ENCODE measurements at places on chromosomes 1 and 21.

DNA sequence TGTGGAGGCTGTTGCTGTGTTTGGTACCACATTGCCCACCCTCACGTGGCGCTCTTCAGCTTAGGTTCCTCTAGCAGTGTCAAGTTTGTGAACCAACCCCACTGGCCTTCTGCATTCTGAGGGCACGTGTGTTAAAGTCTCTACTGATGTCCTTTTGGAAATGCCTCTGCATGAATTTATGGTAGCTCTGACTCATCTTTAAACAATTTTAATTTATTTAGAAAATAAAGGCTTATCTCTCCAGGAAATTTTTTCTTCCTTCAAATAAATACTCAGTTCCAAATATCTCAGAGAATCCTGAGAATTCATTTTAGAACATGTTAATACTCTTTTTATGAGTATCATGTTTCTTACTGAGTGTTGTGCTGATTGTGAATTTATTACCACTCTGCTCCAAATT lies 5.5 kb downstream of the CD1D start:
- DNase-seq = no peak

- no peak for DNase-seq
These were observed 101.8 kb upstream of the LPGAT1 start for GRCh38 chr1:211932231-211932932.

DNA sequence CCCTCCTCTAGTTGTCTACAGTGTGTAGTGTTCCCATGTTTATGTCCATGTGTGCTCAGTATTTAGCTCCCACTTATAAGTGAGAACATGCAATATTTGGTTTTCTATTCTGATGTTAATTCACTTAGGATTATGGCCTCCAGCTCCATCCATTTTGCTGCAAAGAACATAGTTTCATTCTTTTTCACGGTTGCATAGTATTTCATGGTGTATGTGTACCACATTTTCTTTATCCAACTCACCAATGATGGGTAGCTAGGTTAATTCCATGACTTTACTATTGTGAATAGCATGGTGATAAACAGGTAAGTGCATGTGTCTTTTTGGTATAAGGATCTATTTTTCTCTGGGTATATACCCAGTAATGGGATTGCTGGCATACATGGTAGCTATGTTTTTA lies 67.0 kb downstream of the TBX19 start:
- no peak for DNase-seq

DNA sequence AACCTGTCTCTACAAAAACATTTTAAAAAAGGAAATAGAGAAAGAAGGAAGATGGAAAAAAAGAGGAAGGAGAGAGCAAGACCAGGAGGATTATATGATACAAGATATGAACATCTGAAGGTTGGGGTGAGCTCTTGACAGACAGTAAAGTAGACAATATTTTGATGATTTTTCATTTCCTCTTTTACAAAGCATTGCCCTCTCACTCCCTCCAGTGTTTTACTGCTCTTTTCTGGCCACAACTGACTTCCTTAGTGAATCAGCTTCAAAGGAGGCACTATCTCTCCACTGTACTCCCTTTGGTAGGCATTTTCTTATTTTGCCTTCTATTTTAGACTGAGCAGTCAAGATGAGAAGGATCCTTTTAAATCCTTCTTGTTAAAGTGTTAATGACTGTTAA lies 296.7 kb downstream of the KCTD3 start:
- DNase-seq = no peak

GRCh38 chr1:203693721-203694120 lies 67.1 kb downstream of the ATP2B4 start:
- no peak for DNase-seq

GRCh38 chr1:240572328-240572727 lies 39.6 kb downstream of the GREM2 start:
- DNase-seq = no peak

- no peak for DNase-seq
These were observed 9.2 kb downstream of the SFT2D2 start for GRCh38 chr1:168234846-168235547.

DNA sequence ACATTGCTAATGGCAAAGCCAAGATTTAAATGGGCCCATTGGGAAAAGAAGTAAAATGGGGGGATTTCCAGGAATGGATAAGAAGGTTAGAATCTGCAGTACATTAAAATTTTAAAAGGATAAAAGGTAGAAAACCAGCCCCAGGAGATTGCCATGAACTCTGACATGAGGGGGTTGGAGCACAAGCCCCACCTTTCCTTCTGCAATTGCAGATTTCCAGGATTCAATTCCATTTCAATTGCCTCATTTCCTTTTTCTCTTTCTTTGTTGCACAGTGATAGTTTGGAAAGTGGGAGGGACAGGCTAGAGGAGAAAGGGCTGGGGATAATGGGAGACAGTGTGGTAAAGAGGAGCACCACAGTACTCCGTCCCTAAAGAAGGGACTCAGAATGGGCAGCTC lies 238.5 kb upstream of the RAB4A start:
- no peak for DNase-seq

GRCh38 chr1:174265282-174265681 lies 106.0 kb downstream of the RABGAP1L start:
- DNase-seq = no peak

DNA sequence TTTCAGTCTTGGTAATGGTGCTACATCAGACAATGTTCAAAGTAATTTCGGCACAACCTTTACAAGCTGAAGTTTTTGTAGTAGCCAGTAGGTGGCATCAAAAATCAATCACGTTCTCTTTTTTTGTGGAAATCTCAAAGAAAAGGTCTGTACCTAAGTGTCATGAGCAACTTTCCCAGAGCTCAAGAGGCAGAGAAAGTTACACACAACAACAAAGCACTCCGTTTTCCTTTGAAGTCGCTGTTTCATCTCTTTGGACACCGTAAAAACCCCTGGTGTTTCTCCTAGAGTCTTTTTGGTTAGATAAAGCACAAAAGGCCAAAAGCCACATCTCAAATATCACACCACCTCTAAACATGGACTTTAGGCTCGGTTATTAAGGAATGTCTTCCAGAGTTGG lies 131.6 kb downstream of the LHX8 start:
- DNase-seq = no peak

DNA sequence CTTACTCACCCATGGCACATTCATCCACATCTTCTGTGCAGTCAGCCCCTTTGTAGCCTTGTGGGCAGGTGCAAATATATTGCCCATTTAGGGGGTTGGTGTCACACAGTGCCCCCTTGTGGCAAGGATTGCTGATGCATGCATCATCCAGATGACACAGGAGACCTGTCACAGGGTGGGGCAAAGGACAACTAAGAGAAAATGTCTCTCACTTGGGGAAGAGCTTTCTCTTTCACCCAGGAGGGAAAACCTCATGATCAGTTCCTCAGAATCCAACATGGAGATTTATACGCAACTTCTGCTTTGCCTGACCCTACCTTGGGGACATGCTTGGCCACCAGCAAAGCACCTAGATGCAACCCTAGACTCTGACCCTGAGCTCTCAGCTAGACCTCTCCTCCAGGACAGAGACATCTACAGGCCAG lies 71.8 kb upstream of the ADAM30 start:
- peak; percentile 75 for DNase-seq

- no peak for DNase-seq
These were observed 324.6 kb downstream of the CAMTA1 start for GRCh38 chr1:7109901-7110300.

GRCh38 chr21:15688809-15689208 lies 41.0 kb upstream of the USP25 start:
- no peak for DNase-seq

- DNase-seq = no peak
These were observed 87.8 kb downstream of the DNM3 start for GRCh38 chr1:171929121-171929520.

DNA sequence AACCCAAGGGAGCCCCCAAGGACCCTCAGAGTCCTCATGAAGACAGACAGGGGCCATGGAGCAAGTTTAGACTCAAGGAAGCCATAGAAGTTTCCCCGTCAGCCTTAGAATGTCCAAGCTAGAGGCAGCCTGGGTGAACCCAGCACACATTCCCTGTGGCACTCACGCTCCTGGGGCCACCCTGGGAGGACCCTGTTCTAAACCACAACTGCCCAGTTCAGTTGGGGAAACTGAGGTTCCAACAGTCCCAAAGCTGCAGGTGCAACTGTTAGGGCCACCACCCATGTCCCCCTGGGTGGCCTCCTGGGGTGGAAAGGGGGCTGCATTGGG lies 9.3 kb downstream of the WNT3A start:
- no peak for DNase-seq

DNA sequence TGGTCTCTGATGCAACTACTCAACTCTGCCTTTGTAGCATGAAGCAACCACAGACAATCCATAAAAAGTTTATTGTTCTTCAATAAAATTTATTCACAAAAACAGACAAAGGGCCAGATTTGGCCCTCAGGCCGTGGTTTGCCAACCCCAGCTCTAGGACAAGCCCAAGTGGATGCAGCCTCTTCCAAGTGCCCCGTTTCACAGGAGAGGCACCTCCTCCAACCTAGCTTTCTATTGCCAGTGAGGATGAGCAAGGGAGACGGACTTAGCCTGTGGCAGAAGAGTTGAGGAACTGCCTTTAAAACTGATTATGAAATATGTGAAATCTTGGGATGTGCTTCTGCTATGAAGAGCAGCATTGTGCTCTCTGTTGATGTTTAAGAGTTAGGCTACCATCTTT lies 105.4 kb downstream of the PSMG1 start:
- no peak for DNase-seq

DNA sequence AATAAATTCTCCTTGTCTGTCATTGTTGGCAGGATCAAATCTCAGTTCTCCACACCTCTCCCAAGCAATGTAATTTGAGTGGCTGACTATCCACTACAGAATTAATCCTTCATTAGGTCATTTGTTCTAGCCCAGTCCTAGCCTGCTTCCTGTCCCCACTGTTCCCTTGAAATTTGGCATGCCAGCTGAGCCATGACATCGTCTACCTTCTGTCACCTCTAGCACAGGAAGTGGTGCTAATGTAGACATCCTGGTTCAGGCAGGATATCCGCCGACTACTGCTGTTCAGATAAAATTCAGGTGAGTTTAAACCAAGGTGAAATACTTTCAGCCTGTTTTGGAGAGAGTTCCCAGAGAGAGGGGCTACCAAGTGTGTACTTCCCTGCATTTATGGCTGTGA lies 5.9 kb downstream of the CHRM3 start:
- no peak for DNase-seq

GRCh38 chr1:74953622-74954021 lies 180.6 kb upstream of the LHX8 start:
- DNase-seq = no peak

DNA sequence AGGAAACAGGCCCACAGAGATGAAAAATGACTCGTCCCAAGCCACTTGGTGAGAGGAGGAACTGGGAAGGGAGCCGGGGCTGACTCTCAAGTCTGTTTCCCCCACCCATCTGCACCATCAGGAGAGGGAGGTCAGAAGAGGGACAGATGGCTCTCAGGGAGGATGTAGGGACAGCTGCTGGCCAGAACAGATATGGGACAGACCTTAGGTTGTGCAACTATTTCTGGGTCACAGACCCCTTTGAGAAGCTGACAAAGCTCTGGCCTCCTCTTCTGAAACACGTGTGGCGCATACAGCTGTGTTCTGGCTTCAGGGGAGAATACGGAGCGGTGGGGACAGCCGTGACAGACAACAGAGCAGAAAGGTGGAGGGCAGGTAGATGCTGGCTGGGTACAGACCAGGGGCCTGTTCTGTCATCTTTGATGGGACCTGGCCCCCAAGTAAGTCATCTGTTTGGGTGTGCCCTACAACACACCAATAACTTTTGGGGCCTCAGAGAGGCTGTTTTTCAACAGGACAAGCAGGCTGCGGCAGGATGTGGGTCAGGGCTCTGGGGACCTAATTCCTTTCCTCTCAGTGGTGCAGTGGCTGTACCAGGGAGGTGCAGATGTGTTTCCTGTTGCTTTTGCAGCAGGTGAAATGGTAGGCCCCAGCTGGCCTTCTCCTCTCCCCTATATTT lies 7.3 kb downstream of the SH3BGRL3 start:
- no peak for DNase-seq

- DNase-seq = no peak
These were observed 17.2 kb downstream of the PTP4A2 start for GRCh38 chr1:31920956-31921355.

DNA sequence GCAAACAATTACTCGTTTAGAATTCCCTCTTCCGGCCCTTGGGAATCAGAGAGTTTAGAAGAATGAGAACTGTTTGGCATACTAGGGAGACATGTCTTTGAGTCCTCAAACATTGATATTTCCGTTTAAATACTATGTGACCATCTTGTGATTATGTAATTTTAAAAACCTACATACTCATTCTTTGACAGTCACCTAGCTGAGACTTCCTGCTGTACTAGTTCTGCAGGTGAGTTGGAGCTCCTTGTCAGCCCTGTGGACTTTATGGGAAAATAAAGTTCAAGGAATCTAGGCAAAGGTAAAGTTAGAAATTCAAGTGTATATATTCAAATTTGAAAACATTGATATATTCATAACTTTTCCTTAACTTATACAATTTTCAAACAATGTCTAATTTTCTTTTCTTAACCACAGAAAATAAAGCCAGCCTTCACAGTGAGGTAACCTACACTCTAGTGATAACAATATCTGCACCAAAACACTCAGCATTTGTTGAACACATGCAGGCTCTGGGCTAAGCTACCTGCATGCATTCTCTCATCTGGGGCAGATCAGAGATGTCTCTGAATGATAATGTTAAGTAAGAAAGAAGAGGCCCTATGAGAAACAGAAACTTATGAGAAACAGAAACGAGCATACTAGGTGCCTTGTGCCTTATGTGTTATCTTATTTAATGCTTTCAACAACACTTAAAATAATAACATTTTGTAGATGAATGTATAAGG lies 67.0 kb upstream of the BACE2 start:
- no peak for DNase-seq

DNA sequence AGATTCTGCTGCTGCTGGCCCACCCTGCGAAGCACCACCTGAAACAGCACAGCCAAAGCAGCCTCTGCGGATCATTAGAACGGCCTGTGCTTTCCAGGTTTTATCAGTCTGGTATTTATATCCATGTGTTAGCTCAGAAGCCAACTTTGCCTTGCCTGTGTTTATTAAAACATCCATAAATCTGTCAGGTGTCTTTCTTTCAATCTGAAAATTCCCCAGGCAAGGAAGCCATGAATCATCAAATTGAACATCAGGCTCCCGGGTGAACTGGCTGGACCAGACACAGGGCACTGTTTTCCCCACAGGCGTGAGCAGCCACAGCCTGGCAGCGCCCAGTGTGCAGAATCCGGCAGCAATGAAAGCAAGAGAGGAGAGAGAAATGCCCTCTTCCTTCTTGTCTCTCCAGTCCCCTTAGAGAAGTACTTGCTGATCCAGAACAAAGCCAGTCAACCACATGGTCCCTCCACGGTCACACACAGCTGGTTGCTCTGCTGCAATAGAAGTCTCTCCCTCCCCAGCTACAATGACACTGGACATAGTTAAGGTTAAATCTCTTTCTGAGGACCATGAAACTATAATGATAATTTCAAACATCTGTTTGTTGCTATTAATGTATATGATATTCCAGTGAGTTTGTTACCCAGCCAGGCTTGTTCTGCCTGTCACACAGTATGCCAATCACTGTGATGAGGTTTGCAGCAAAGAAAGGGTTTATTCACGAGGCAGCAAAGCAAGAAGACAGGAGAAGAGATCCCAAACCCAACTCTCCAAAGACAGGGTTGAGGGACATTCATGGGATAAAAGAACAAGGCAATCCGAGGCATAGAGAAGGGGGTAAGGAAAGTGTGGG lies 212.1 kb upstream of the FMN2 start:
- DNase-seq = no peak

- no peak for DNase-seq
These were observed 12.0 kb upstream of the ETV3L start for GRCh38 chr1:157111396-157112165.
